Iris pigment epithelial cell (primary cell): ENCODE measurements at places on chromosomes 7 and 10.
A peak's percentile ranks its signal among the peaks of the same experiment; 100 is the strongest.

DNA sequence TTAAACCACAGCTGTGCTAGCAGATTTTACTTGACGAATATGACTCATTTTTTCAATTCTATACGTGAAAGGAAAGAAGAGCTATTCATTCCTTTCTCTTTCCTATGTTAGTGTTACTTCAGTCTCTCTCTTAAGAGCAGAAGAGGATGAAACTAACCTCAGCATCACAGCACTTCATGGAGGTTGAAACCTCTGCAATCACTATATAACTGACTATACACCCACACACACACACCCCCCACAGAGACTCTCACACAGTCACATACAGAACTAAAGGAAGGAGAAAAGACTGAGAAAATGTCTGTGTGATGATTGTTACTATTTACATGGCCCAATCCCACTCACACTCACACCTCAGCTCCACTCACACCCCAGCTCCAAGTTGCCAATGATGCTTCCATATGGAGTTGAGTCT is 104.2 kb downstream of the KIF20B start:
- DNase-seq, result no peak

DNA sequence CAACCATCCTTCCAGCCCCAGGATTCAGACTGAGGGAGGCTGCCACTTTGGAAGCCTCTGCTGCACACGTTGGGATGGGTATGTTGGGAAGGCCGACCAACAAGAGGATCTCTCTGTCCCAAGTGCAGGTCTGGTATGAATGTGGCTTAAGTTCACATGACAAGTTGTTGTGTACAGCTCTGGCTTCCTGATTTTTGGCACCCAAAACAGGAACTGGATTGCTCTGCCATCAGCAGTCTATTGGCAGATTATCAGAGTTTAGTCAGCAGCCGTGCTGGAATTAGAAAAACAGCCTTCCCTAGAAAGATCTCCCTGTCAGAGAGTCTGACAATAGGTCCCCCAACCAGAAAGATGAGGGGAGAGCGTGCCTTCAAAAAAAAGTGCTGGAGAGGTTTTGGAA is 66.9 kb downstream of the GOLGA7B start:
- no peak for DNase-seq

DNA sequence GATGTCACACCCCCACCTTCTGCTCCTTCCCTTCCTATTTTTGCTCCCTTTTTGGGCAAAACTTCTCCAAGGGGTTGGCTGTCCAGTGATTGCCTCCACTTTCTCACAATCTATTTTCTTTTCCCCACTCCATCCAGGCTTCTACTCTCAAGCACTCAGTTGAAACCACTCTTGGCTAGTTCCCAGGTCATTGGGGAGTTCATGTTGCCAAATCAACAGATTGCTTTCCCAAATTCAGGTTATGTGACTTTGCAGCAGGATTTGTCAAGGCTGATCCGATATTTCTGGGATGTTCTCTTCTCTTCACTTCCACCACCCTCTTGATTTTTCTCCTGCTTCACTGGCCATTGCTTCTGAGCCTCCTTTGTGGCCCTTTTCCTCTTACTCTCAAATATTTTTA is 258.7 kb upstream of the SLC26A5 start:
- DNase-seq, result no peak

- peak; percentile 24 for DNase-seq
These were observed 22.2 kb downstream of the CDNF start for GRCh38 chr10:14815681-14816080.

GRCh38 chr7:29044554-29044953 is 86.4 kb upstream of the TRIL start:
- no peak for DNase-seq

DNA sequence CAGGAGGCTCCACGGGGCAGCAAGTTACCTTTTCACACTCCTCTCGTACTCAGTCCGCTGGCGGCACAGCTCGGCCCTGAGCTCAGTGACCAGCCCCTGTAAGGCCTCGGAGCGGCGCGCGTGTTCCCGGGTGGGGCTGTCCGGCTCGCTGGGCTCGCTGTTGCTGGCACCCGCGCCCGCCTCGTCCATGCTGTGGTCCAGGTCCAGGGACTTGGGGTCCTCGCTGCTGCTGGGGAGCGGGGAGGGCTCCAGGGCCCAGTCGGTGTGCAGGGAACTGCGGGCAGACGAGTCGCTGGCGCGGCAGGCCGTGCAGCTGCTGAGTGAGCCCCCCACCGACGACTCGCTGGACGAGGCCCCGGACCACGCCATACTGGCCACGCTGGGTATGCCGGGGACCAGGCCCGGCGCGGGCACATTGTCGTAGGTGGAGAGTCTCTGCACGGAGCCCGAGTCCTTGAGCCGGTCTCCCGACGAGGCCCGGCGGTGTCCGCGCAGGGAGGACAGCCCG is 143.8 kb downstream of the MAPK8 start:
- no peak for DNase-seq

DNA sequence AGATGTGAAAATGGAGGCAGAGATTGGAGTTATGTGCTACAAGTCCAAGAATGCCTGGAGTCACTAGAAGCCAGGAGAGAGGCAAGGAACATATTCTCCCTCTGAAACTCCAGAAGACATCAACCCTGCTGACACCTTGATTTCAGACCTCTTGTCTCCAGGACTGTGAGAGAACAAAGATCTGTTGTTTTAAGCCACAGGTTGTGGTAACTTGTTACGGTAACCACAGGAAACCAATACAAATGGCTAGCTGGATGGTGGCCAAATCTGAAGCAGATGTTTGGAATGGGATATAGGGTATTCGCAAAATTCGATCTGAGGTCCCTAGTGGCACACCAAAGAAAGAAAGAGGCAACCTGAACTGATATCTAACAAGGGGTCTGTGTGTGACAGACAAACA is 129.0 kb downstream of the HERPUD2 start:
- no peak for DNase-seq

DNA sequence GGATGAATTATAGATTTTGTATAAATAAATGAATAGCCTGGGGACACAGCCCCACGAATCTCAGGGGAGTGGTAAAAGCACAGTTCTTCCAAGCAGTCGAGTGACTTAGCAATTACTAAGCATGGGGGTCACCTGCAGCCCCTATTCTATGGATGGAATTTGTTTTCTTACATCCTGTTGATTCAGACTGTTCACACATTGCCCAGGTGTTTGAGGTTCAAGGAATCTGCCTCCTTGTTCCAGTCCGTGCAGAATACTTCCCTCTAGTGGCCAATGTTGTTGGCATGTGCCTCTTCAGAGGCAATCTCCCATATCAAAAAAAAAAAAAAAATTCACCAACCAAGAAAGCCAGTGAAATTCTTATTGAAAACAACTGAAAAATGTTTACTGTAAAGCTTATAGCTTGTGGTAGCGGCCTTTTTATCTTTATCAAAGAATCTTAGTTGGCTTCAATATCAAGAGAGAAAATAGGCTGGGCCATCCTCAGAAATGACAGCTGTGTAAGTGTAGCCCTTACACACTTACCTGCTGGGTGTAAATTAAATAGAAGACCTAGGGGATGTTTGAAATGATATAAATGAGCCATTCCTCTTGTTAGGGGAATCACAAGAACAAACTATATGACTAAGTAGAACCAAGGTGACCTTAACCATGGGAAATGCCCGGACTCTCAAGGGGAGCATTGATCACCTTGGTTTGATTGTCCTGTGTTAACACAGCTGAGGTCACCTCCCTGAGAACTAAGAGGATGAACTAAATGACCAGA is 7.8 kb downstream of the LIPM start:
- peak; percentile 74 for DNase-seq

DNA sequence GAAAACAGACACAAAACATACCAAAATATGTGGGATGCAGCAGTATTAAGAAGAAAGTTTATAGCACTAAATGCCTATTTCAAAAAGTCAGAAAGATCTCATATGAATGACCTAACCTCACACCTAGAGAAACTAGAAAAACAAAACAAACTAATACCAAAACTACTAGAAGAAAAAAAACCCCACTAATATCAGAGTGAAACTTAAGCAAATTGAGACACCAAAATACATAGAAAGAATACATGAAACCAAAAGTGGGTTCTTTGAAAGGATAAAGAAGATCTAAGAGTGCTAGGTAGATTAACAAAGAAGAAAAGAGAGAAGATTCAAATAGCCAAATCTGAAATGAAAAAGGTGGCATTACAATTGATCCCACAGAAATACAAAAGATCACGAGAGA is 494.1 kb downstream of the SH2D4B start:
- DNase-seq, result no peak

DNA sequence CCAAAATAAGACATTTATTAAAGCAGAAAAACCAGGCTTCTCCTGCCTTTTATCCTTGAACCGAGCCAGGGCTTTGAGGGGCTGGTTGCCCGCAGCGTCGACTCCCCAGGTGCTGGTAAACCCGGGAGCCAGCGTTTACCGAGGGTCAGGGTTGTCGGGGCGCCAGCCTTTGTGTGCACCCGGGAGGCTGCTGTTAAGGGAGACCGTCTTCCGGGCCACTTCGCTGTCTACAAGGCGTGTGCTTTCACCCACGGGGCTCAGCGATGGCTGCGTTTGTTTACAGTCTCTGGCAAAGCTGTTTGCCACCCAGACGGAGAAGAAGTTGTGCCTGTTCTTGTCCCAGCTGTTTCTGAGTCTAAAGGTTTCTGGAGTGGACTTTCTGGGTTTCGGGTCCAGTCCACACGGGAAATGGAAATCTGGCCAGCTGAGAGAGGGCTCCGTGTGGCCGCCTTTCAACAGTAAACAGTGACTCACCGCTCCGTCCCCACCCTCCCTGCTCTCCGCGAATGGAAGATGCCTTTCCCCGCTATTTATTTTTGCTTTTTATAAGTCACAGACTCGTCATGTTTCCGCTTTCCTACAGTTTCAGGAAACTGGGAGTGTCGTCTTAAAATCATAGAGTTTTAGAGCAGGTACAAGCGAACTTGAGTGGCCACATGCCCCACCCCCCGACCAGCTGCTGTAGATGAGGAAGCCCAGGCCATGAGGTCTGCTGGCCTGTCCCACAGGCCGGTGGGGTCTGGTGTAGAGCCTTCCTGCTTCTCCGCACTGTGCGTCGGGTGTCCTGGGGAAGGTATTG is 2.2 kb downstream of the MAFK start:
- peak; percentile 93 for DNase-seq

DNA sequence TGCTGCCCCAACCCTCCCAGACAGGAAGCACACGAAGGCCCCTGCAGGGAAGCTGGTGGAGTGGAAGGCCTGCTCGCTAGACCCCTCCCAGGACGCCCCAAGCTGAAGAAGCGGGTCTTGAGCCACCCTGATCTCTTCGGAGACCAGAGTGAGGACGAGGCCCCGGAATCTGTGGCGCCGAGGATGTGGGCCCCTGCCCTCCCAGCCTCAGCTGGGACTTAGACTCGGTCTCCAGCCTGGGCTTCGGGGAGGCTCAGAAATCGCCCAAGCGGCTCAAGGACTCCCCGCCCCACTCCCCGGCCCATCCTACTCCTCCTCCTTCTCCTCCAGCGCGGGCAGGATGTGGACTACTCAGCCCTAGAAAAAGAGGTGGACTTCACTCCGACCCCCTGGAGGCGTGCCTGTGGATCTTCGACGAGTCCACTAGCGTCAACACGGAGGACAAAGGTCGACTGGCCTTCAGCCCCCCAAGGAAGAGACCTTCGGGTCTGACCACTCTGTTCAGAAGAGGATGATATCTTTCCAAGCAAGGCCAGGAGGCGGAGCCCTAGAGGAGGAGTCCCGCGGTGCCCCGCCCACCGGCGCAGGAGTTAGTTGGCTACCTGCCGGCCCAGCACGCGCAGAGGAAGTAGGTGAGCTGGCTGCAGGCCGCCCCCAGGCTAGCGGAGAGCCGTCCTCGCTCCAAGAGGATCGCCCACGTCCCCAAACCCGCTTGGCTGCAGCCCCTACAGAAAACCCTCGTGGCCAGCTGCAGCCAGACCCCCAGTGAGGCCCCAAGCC is 21.9 kb upstream of the LANCL2 start:
- no peak for DNase-seq

GRCh38 chr10:122571892-122572291 is 11.3 kb downstream of the DMBT1 start:
- DNase-seq, result no peak
